ENCODE measurements at places on chromosomes 5 and 9.
A peak's percentile ranks its signal among the peaks of the same experiment; 100 is the strongest.

DNA sequence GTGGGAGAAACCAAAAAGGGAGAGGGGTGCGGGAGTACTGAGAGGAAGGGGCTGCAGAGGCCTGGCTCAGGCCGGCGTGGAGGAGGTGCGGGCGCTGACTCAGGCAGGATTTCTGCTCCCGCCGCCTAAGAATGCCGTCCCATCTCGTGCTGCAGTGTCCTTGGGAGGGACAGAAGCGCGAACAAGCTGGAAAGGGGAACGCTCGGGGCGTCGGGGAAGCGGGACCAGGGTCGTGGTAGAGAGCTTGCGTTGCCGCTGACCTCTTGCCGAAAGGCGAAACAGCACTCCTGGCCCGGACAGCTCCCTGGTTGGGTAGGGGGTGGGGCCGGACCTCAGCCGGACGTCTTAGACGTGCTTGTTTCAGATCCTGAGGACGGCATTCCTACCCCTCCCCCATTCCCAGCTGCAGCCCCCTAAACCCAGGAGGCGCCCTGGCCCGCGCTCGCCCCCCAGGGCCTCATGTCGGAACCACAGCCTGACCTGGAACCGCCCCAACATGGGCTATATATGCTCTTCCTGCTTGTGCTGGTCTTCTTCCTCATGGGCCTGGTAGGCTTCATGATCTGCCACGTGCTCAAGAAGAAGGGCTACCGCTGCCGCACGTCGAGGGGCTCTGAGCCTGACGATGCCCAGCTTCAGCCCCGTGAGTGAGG is 1.1 kb downstream of the RELL2 start:
- DNase-seq: peak; percentile 54

- no peak for DNase-seq
Measured at GRCh38 chr9:120929229-120929791, 2.7 kb upstream of the TRAF1 start.

- no peak for DNase-seq
Measured at GRCh38 chr9:92404042-92404836, at the start of gene OGN. OGN (minus strand) TSS chr9:92404578; CDS start chr9:92403407, 1,171 bp downstream.

DNA sequence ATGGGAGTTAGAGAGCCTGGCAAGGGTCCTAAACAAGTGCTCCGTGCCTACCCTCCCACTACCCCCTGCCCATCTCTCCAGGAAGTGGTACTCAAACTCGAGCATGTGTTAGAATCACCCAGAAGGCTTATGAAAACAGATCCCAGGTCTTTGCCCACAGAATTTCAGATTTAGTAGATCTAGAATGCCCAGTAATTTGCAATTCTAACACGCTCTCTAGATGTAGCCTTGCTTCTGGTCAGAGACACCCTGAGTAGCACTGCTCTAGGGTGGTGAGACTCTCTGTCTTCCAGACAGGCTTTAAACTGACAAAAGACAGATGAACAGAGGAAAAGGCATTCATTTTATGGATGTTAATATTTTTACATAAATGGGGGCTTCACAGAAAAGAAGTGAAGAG is 20.7 kb upstream of the ERMP1 start:
- no peak for DNase-seq

- no peak for DNase-seq
Measured at GRCh38 chr5:1660001-1660400, 136.2 kb upstream of the LPCAT1 start.

DNA sequence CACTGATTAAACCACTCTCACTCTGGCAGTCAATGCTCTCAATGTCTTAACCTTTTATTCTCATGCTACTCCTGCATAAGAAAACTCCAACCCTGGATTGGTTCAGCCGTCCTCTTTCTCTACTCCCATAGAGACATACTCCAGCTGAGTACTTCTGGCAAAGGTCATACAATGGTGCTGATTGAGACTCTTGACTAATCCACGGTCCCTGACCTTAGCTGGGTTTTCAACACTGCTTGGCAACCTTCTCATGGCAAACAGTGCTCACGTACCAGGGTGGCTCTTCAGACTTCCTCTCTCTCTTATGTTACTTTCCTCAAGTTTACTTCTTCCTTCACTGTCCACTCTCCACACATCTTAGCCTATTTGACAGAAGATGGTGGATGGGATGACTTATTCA is 347.6 kb downstream of the RAB3C start:
- no peak for DNase-seq

DNA sequence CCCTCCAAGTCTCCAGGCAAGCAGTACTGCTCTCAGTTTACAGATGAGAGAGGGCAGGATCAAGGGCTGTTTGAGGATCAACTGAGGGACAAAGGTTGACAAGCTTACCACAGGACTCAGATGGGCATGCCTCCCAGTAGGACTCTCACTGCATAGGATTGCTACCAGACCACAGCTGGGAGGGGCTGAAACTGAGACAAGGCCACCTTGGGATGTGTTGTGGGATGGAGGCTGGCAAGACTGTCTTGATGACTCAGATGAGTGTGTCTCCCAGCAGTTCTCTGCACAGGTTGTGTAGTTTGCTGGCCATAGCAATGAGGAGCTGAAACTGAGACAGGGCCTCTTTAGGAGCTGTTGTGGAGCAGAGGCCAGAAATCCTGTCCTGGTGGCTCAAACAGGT is 222.2 kb upstream of the IRX1 start:
- DNase-seq: no peak

Data from frontal cortex (tissue), 4 donors.